ENCODE measurements at places on chromosomes 6 and 20.

- no peak for DNase-seq
These were observed 130.1 kb upstream of the ESR1 start for GRCh38 chr6:151677404-151677803.

DNA sequence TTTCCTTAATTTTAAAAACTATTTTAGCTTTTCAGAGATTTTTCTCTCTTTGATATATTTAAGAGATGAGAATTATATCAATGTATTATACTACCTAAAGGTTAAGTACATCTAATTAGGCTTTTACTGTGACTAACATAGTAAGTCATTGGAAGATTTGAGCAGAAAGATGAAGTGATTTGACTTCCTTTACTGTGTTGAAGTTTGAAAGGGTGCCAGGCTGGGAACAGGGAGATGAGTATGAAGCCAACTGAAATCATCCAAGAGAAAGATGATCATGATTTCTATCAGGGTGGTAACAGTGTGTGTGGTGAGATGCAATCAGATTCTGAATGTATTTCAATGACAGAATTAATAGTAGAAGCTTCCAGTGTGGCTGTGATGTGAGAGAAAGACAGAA is 87.3 kb downstream of the TRDN start:
- DNase-seq, result no peak

DNA sequence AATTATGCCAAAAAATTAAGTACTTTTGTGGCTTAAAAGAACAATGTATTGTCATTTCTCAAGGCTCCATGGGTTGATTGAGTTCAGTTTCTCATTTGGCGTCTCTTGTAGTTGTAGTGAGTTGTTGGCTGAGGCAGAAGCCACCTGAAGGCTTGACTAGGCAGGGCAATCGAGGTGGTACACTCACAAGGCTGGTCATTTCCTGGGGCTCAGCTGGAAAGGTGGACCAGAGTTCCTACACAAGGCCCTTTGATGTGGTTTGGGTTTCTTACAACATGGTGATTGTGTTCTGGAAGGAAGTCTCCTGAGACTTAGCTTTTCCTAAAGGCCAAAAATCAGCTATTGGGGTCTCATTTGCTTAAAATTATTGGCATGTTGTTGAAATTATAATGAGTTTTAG is 22.6 kb downstream of the MAS1 start:
- DNase-seq, result no peak

DNA sequence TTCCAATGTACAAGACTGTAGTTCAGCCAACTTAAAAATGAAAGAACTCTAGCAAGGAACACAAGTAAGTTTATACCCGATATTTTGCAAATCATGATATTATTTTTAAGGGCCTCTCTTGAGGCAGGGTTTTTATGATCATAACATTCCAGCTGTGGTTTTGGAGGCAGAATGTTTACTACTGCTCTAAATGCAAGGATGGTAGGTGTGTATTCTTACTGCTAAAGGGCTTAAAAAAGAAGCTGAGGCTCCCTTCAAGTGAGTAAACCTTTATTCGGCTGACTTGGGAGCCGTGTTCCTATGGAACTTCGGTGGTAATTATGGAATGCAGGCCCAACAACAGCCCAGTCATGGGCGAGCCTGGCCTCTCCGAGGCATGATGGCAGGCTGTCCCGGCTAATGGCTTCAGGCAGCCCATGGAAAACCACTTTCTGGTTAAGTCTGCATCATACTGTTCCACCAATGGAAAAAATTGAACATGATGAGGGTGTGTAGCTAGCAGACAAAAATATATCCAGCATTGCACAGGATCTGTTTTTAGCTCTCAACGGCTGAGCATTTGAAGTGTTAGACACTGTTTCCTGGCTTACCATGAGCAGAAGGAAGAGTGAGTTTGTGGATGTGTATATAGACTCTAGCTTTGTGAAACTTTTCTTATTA is 111.5 kb downstream of the TIAM2 start:
- no peak for DNase-seq

DNA sequence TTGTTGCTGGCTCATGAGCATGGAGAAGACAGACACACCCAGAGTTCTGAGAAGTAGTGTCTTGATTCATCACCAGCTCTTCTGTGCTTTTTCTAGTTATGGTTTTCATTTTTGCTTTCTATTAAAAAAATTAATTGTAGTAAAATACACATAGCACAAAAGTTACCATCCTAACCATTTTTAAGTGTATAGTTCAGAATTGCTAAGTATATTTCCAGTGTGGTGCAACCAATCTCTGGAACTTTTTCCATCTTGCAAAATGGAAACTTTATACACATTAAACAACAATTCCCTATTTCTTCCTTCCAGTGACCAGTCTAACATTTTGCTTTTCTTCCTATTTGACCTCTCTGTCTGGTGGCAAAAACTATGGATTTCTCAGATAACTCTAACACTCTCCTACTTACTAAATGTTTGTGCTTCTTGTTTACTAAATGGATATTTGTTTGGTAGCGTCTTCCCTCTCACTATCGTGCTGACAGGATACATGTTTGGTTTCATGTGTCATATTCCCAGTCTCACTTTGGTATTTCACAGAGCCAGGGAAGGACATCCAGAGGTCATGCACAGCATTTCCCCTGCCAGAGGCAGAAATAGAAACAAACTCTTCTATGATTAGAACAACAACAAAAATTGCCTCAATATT is 40.6 kb downstream of the TXLNB start:
- no peak for DNase-seq

- DNase-seq, result no peak
These were observed 225.2 kb downstream of the SAMD5 start for GRCh38 chr6:147733686-147734085.

GRCh38 chr20:8476021-8476420 is 344.0 kb downstream of the PLCB1 start:
- no peak for DNase-seq

DNA sequence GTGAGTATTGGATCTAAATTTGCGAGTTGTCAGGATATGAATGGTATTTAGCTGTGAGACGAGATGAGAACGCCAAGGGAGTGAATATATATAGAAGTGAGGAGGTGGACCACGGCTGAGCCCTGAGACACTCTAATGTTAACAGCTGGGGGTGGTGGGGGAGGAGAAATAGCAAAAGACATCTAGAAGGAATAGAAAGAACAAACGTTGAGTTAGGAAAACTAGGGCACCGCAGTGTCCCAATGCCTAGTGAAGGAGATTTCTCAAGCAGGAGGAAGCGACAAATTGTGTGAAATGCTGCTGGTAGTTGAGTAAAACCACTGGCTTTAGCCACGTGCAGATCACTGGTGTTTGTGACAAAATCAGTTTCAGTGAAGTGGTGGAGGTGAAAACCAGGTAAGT is 56.9 kb downstream of the CD164 start:
- no peak for DNase-seq

GRCh38 chr6:43702534-43703440 is 15.2 kb upstream of the MRPS18A start:
- DNase-seq, result peak; percentile 93

DNA sequence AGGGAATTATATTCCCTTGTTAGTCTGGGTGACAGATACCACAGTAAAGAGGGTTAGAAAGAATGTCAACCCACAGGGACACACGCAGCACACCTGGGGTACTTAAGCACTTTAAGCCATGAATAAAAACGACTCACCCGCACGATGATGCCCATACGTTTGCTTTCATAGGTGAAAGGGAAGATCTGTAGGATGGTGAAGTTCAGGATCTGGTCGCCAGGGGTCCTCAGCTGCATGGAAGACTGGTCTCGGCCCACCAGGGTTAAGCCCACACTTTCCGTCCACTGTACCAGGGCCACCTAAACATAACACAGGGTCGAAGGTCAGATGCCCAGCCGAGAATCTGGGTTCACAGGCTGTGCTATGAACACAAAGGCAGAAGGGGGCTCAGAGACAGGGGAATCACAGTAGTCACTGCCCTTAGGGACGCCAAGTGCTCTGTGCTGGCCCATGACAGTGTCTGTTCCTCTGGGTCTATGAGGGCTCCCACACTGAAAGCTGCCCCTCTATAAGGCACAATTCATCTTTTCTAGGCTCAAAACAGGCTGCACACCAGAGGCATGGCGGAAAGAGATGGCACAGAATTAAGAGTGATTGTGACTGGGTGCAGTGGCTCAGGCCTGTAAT is 96.8 kb upstream of the NFATC2 start:
- DNase-seq, result peak; percentile 56

GRCh38 chr6:100453701-100454521 is 10.8 kb downstream of the SIM1 start:
- no peak for DNase-seq

DNA sequence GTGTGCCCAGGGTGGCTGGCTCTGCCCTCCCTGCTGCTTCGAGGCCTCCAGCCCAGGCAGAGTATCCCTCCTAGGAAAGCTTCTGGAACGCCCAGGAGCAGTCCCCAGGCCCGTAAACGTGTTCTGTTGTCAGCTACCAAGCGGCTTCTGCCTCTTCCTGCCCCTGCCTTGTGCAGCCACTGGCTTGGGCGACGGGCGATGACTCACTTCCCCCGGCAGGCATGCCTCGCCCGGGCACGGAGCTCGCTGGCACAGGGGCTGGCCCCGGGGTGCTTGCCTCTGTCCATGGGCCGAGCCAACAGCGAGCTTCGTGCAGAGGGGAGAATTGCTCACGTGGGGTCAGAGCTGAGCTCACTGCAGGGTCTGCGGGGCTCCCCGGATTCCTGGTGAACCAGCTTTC is 86.7 kb upstream of the THBS2 start:
- no peak for DNase-seq

DNA sequence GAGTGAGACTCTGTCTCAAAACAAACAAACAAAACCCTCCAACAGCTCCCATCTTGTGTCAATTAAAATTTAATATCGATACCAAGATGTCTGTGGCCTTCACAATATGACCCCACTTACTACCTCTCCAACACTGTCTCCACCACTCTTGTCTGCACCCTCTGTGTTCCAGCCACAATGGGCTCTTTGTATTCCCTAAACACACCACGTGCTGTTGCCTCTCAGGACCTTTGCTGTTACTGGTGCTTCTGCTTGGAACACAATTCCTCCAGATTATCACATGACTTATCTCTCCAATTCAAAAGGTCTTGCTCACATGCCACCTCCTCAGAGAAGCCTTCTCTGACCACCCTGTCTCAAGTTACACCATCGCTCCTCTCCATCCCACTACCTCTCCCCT is 6.0 kb upstream of the HCK start:
- DNase-seq, result no peak

- DNase-seq, result peak; percentile 49
These were observed 7.8 kb upstream of the ACSS1 start for GRCh38 chr20:25065625-25066338.

GRCh38 chr6:45951321-45952167 is 64.1 kb downstream of the CLIC5 start:
- DNase-seq, result no peak

DNA sequence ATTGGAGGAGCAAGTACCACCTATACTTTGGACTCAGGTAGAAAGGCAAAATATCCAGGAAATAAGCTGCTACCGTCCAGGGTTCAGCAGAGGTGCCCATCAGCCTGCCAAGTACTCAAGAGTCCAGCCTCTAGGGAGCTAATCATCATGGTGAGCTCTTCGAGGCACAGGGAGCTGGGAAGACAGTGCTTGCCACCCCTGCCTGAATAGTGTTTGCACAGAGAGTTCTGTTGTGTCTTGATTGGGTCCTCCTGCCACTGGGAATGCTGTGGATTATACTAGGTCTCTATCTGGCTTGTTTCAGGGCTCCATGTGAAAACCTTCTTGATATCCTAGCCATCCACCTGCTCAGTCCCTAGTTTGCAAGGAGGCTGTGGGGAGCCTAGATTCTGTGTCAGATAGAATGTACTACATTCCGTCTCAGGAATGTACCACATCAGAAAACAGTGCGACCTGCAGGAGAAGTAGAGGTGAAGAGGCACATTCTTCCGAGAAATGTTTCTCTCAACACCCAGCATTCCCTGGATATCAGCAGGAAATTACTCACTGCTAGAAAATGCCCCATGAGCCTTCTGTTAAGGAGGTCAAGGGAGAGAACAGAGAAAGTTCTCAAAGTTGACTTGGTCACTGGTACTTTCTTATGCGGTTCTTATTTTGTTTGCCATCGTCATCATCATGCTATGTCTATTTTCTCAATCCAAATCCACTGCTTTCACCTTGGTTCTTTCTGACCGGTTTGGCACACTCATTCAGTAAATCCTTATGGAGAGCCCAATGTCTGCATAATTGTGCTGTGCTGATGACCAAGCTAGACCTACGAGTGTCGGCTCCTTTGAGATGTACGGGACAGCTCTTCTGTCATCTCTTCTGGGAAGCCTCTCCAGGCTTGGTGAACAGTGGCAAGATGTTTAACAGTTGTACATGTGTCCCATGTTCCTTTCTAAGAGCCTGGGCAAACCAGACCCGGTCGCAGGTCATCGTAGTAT is 30.7 kb downstream of the PTPN1 start:
- DNase-seq, result peak; percentile 88

DNA sequence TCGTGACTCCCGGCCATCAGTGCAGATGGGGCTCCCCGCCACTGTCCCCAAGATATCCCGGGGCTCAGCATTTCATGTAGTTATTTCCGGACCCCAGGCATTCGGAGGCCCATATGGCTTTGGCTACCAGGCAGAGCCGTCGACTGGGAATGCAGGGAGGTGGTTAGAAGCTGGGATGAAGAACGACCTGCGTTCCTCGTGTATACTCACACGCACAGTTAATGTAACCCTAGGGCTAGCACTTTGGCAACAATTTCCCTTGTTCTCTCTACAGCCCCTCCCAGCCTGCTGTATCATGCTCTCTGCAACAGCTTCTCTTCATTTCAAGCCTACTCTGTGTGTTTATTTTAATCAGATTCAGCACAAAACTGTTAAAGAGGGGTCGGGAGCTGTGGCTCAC is 240.4 kb downstream of the MYLK4 start:
- no peak for DNase-seq

DNA sequence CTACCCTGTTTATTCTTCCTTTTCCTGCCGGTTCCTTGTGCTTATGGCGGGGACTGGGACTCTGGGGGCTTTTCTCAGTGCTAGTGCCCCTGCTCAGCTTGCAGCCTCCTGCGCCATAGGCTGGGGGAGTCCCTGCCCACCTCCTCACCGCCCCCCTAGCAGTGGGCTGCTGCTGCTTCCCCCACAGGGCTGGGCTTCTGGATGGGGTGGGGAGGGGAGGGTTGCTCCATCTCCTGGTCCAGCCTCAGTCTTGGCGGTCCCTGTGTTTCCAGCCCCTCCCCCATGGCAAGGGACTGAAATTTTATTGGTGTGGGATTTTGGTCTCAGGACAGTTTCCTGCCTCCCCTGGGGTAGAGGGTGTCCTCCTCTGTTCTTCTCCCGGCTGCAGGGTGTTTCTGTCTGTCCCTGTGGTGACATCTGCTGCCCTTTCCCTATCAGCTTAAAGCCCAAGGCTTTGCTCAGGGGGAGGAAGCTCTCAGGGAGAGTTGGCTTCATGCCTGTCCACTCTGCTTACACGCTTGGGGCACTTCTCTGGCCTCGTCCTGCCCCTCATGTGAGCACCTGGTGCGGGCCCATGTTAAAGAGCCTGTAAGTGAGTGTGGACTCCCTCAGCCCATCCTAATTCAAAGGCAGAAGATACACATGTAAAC is 100.6 kb downstream of the HIVEP1 start:
- DNase-seq, result no peak

All from fibroblast of upper back skin (primary cell).